ENCODE measurements at places on chromosomes 12 and 14.

DNA sequence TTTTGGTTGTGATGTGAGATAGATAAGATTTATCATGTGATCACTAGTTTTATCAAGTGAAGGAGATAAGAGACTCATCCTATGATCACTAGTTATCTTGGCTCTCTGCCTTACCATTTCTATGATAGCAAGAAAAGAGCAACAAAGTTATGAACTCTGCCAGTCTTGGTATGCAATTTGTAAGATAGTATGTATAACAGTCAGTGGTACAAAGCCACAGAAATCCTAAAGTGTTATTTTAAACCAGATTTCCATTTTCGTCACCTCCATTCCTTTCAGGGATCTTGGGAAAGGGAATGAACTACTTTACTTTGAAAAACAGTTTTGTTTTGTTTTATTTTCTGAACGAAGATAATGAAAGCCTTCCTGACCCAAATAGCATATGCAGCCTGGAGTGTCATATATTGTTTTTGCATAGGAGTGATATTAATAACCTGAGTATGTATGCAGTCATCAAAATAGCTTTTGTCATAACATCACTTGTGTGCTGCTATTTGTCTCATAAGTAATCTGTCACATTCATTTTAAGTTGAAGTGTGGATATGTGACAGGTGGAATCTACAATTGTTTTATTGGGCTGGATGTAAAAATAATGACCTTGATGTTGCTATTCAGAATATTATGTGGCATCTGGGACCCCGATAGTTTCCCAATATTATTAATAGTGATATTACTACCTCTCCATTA is 35.0 kb downstream of the FLRT2 start:
- no peak for DNase-seq

DNA sequence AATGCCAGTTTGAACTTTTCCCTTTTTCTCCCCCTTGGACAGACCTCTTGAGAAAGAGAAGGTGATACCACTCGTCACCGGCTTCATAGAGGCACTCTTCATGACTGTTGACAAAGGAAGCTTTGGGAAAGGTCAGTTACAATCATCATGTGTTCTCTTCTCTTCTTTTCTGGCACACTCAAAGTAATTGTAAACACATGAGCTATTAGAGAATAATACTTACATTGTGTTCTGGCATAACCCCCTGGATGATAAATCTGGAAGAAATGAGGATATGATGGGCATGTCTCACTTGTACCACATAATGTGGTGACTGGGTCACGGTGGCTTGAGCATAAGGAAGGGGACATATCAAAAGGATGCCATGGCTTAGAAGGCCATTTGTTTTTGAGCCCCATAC is 20.0 kb downstream of the UTP20 start:
- DNase-seq: no peak

DNA sequence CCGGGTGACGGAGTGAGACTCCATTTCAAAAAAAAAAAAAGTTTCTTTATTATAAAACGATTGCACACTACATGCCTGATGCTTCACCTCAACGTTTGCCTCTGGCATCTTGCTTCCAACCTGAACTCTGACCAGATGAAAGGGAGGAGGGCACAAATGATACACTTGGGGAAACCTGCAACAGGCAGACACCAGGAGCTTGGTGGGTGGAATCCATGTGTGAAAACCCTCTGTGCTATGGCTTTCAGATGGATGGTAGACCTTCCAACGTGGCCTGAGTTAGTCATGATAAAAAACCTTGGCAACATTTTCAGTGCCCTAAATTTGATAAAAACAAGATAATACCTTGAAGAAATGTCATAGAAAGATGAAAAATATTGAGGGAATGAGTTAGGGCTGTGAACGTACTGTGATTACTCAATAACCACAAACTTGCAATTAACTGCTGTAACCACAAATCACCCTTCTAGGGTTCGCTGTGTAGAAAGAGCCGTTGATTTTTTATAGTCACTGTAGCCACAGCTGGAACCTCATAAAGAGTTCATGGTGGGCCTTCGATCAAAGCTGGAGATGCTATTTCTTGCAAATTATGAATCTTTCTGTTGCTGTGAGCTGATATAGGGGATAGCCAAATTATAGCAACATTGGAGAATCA is 26.1 kb upstream of the GZMB start:
- DNase-seq: no peak

DNA sequence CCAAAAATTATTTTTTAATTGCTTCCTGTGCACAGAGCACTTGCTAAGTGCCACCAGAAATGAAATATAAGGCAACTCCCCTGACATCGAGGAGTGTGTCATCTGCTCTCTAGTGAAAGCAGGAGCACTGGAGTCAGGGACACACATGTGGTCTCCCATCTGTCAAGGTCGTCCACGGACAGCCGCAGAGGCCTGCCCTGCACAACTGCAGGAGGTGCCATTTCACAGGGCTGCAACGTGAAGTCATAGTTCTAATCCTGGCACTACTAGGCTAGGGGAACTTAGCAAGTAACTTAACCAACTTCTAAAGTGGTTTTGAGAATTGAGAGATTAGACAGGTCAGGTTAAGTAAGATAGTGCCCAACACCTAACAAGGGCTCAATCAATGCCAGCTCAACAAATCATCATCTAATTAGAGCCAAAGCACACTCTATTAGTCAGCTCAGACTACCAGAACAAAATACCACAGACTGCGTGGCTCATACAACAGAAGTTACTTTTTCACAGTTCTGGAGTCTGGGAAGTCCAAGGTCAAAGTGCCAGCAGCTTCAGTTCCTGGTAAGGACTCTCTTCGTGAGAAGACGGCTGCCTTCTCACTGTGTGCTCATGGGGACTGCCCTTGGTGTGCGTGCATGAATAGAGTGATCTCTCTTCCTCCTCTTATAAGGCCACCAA is 30.7 kb downstream of the FOXN3 start:
- no peak for DNase-seq

GRCh38 chr12:27279826-27280225 is 35.7 kb downstream of the STK38L start:
- DNase-seq: no peak

- DNase-seq: no peak
Observed at GRCh38 chr14:72851635-72852034, 42.3 kb downstream of the DPF3 start.

DNA sequence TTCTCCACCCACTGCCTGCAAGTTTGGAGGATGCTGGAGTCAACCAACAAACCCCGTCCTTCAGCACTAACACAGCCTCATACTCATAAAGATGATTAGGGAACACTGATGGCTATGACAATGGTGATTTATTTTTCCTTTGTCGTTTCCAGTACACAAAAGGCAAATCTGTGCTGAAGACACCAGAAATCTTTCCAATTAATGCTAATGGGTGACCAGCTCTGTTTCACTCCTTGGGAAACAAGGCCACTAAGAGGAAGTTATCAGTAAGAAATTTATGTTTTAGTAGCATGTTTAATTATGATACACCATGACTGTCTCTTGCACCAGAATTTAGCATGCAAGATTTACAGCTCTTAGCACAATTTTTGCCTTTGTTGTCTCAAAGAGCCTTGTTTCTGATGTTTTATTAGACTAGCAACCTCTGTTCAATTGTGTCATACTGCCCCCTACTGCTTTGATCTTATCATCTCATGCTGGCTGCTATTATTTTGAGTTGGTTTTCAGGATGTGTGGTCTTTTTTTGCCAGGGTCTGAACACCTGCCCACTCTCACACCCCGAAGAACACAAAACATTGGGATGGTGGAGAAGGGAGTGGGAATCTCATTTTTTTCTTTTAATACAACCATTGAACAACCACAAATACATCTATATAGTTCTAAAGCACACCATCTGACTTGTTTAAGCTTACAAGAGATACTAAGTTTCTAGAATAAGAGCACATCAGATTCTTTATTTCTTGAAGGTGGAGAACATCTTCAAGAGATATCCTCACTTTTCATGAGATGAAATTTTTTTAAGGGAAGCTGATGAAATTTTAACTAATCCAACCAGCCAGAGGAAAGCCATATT is 160.9 kb downstream of the SPTSSA start:
- peak; percentile 67 for DNase-seq

DNA sequence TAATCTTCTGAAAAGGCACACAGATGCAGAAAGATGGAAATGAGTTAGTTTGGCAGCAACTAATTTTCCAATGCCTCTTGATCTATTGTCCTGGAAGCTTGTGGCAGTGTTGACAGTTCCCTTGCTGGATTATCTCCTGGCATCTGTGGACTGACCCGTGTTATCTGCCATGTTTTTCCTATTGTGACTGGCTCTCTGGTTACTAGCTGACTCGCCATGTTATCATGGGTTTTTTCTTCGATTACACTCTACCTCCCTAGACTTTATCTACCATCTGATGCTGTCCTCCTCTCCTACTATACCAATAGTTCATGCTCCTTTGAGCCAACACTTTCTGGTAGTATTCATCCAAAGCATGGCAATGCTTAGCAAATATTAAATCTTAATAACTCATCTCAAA is 63.3 kb upstream of the FLRT2 start:
- DNase-seq: no peak
